Stimulated activated naive CD4-positive, alpha-beta T cell (primary cell): ENCODE measurements at places on chromosomes 3 and 15.

DNA sequence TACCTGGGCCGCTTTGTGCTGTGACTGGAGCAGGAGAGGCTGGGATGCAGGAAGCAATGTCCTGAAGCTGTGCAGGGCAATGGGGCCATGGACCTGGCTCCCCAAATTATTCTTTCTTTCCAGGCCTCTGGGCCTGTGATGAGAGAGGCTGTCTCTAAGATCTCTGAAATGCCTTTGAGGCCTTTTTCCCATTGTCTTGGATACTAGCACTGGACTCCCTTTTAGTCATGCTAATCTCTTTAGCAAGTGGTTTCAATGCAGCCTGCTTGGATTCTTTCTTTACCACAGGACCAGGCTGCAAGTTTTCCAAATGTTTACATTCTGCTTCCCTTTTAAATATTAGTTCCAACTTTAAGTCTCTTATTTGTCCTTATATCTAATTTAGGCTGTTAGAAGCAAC is 64.8 kb upstream of the SGO1 start:
- DNase-seq: no peak

- DNase-seq: no peak
Measured at GRCh38 chr3:183180110-183180783, 17.7 kb upstream of the LAMP3 start.

GRCh38 chr15:40333922-40334492 is 6.7 kb downstream of the CCDC9B start:
- peak; percentile 51 for DNase-seq

- no peak for DNase-seq
Measured at GRCh38 chr3:181919375-181919774, 207.7 kb downstream of the SOX2 start.

- no peak for DNase-seq
Measured at GRCh38 chr3:86382556-86382955, 608.4 kb downstream of the VGLL3 start.

DNA sequence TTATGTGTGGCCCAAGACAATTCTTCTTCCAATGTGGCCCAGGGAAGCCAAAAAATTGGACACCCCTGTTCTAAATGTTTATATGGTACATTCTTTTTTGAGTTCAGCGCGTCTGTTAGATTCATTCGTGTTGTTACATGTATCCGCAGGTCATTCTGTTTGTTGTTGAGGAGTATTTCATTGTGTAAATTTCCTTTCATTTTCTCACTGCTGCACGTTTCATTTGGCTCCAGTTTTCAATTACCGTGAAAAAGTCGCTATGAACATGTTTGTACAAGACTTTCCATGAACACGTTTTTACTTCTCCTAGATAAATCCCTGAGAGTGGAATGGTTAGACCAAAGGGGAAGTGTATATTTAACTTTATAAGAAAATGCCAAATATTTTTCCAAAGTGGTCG is 7.5 kb upstream of the OPA1 start:
- DNase-seq: no peak

GRCh38 chr3:126021702-126022101 is 52.7 kb downstream of the ROPN1B start:
- no peak for DNase-seq

DNA sequence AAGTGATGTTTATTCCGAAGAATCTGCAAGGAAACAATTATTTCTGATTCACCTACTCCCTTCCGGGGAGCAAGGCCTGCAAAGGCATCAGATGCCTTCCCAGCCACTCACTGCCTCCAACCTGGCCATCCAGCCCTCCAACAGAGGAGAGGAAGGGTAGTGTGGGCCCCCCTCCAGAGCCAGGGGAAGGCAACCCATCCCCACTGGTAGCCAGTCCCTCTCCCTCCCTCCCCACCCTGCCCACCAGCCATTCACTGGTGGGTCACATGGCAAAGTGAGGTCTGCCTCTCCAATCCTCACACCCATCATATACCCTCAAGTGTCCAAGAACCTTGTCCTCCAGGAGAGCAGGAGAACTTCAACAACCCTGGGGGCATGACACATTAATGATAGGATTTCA is 2.4 kb upstream of the VIPR1 start:
- DNase-seq: no peak

- no peak for DNase-seq
Measured at GRCh38 chr3:129601713-129602112, 4.8 kb downstream of the PLXND1 start.

DNA sequence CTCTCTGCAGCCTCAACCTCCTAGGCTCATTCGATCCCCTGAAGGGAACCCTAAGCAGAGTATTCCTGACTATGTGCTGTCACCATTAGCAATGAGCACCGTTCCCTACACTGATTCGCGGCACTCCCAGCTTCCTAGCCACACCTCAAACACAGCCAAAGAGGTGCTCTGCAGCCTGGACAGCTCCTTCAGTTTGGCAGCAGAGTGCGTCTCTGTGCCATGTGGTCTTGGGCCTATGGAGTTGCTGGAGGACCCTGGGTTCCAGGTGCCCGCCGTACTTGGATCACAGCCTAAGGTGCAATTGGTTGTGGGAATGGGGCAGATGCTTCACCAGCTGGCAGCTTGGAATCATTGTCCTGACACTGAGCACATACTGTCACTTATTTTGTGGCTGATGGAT is 17.3 kb upstream of the IL12A start:
- no peak for DNase-seq

GRCh38 chr15:90479656-90480055 is 50.1 kb upstream of the CRTC3 start:
- DNase-seq: no peak

DNA sequence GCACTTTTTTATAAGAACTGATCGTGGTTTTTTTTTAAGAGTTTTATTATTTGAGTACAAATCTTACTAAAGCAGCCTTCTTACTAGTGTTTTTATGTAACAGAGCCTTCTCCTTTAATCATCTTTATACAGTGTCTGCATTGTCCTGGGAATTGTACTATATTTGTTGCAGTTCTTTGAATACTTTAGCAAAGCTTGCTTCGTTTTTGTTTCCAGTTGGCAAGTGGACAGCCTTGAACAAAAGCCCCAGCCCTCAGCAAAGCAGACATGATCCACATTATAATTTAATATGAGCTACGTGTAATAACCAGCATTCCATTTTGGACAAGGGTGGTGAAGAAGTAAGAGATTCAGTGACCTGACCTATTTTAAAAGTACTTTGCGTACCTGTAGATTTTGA is 112.2 kb upstream of the FLNB start:
- no peak for DNase-seq

GRCh38 chr15:62128916-62129315 is 36.2 kb downstream of the C2CD4B start:
- no peak for DNase-seq

GRCh38 chr3:55147406-55147805 is 219.5 kb upstream of the LRTM1 start:
- no peak for DNase-seq

DNA sequence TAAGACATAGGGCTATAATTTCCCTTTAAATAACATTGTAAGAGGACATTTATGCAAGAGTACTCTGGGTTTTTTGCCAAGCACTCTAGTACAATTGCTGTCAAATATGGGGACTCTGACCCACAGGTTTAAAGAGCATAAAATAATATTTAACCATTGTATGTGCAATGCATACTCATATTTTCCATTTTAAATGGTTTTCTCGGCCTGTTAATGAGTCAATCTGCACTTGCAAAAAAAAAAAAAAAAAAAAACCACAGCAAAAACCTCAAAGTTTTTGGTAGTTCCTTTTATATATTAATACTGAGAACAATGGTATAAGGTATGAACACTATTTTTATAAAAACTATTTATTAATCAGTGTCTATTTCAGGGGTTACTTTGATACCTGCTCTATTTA is 304.0 kb upstream of the CBLB start:
- DNase-seq: no peak

GRCh38 chr3:53844262-53845102 is 1.7 kb downstream of the CHDH start:
- DNase-seq: no peak

DNA sequence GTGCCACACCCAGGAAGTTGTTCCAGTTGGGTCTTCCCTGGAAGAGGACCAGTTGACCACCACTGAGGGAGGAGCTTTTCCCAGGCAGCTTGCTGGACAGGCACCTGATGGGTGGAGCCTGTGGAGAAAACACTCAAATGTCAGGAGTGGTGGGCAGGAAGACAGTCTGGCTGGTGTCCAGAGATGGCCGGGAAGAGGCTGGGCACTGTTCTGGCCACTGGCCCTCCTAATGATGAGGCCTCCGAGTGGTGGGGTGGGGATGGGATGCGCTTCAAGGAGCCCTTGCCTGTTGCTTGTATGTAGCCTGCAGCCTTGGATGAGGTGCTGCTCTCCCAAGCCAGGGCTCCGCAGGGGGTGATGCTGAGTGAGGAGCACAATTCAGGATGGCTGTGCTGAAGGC is 12.3 kb downstream of the PLEKHO2 start:
- no peak for DNase-seq

DNA sequence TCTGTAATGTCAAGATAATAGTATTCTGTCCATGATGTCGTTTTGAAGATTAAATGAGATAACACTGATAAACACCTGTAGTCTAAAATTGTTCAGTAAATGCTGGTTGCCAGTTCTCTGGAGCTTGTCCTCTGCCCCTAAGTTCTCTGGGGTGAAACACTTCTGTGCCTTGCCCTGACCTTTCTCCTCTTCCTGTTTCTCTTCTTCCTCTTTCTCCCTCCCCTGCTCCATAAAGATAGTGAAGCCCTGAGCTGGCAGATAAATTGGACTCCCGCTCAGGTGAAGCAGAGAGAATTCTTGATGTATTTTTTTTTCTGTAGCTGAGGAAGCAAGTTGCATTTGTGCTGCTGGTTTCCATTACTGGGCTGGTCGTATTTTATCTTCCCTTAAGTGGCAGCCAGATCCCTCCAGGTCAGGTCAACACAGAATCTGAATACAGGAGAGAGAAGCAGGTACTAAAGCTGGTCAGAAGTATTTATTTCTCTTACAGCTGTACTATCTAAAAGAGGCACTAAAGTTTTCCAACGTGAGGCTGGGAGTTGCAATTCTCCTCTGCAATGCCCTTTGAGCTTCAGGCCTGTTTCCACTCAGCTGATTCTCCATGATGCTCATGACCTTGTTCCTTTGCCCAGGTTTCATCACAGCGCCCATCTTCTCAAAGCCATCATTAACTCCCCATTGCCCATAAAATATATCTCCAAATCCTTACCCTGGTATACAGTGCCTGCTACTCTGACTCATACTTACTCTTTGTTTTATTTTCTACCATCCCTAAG is 319.3 kb upstream of the CFAP20DC start:
- DNase-seq: no peak

- no peak for DNase-seq
Measured at GRCh38 chr15:52254391-52254790, 41.2 kb downstream of the MYO5C start.

- no peak for DNase-seq
Measured at GRCh38 chr3:136236109-136236508, 14.0 kb upstream of the PCCB start.

DNA sequence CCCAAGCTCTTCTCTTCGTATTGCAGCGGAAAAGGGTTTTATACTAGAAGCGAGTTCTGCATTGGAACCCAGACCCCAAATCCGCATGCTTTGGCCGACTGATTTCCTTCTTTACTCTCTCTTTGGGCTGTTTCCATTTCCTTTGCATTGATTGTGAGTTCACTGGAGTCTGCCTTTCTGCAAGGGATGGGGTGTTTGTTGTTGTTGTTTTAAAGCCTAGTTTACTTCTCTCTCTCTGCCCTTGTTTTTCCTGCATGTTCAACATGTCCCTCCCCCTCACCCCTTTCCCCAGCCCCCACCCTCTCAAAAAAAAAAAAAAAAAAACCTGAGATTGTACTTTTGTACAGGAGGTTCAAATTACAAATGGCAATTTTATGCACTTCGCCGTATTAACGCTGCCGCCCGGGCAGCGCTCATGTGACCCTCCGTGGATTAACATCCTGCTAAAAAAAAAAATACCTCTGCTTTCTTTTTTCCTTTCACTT is 2.2 kb downstream of the NR2F2 start:
- no peak for DNase-seq

DNA sequence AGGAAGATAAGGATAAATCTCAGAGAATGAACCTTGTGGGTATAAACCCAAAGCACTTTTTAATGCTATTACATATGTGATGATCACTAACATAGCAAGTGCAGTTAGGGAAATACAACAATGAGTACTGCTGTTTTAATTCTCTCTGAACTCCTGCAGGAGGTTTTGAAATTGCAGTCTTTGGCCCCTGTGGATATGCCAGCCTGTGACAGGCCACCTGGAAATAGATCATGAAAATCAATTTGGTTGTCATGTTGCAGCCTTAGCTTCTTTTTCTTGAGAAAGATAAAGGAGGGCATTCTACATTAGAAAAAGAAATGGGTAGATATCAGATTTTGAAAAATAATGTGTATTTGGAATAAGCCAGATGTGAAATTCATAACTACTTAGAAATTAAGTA is 103.6 kb downstream of the RSRC1 start:
- DNase-seq: no peak

DNA sequence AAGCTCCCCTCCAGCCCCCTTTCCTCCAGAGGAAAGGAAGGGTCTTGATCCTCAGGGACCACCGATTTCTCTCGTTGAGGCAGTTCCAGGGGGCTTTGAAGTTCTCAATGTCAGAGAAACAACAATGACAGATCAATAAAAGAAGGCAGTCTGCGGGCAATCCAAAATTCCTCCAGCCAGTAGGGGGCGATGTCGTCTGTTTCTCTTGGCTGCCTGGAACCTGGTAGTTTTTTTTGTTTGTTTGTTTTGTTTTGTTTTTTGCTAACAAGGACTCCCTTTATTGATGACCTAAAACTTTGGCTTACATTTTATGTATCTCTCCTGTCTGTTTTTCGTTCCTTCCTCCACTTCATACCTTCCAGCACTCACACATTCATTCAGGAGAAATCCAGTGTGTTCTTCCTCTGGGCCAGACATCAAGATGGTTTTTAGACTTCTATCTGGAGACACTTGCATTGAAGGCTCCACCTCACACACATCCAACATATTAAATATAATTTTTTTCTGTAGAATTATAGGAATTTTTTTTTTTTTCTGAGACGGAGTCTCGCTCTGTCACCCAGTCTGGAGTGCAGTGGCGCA is 276.6 kb downstream of the RPLP1 start:
- peak; percentile 59 for DNase-seq

GRCh38 chr3:72563690-72564370 is 284.4 kb downstream of the SHQ1 start:
- DNase-seq: no peak

GRCh38 chr3:126886217-126886616 is 96.7 kb upstream of the PLXNA1 start:
- DNase-seq: no peak

GRCh38 chr3:87756616-87757015 is 302.2 kb downstream of the CGGBP1 start:
- DNase-seq: no peak

GRCh38 chr3:143283432-143284128 is 164.0 kb downstream of the CHST2 start:
- DNase-seq: no peak

- no peak for DNase-seq
Measured at GRCh38 chr3:107412376-107412775, 35.1 kb downstream of the CCDC54 start.

GRCh38 chr3:121488628-121489027 is 57.2 kb downstream of the POLQ start:
- DNase-seq: no peak

DNA sequence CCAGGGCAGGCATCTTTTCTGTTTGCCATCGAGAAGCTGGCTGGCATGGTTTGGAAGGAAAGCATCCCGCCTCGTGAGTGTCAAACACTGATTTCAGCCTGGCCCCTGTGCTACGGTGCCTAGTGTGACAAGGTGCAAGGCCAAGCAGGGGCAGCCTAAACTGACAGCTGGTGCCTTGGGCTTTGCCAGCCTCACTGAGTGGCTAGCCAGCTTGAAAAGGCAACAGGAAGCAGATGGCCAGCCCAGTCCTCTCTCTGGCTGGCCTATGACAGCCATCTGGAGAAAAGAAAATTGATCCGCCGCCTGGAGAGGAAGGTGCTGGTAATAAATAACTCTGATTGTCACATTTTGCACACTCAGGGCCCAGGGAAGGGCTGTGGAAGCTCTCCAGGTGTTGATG is 52.2 kb downstream of the C3orf85 start:
- no peak for DNase-seq
